Activated CD4-positive, alpha-beta T cell treated with anti-CD3 and anti-CD28 coated beads, Interleukin-2, amount 10 ng/mL, durations not matched to agents 24 days and 14 days (primary cell): ENCODE measurements at places on chromosomes 4 and X. TPM values are rescaled to one million over a fixed set of nuclear protein-coding genes. Genes with fewer than 3 reads are reported as not detected.

DNA sequence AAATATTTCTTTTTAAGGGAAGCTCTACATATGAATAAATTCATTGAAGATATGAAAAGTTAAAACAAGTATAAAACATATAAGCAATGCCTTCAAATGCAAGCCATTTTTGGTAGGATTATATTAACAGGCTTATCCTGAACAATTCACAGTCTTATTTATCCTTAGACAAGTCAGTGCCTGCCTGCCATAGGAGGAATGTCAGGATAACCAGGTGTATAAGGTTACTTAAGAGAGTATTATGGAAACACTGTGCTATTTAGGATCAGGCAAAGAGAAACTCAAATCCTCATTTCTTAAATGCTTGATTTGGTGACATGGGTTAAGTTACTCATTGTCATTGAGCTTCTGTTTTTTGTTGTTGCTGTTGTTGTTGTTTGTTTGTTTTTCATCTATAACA lies 2029.9 kb upstream of the AGA start:
- no peak for DNase-seq
- no peak overlapping the region for H3K4me3 ChIP-seq
- no peaks in the 10 kb centered on the region for H3K36me3 ChIP-seq
- H3K27ac ChIP-seq = no peak overlapping the region
- no peaks in the 10 kb centered on the region for H3K4me1 ChIP-seq

DNA sequence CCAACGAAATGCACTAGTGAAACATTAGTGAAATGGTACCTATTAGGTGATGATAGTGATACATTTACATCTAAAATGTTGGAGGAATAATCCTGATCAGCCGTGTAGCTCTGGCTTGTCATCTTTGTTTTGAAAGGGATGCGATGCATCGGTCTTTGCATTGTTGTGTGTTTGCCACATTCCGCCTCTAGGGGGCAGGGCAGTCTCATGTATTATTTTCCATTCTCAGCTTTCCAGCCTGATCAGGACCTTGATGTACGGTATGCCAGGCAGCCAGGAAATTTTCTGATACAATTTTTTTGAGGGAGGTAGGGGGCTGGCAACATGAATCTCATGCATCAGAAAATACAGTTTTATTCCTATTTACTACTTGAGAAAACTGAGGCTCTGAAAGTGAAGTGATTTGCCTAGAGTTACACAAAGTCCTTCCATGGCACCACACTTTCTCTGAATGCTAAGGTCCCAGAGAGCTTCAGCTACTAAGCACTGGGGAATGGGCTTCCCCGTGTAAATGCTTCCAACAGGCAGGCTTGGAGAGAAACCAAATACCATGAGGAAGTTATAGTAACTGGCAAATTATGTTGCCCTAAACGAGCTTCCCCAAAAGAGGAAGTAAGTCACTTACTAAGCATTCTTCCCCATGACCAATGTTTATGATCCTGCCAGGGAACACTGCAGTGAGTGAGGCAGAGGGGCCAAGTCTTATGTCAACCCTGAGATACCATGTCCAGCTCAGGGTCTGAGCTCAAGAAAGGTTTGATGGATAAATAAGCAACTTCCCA lies 31.8 kb upstream of the IQSEC2 start:
- H3K4me3 ChIP-seq = no peak overlapping the region
- H3K36me3 ChIP-seq = no peaks in the 10 kb centered on the region
- H3K27me3 ChIP-seq = peaks cover 5% of the 10 kb centered on the region
- H3K27ac ChIP-seq = no peak overlapping the region
- peaks cover 3% of the 10 kb centered on the region for H3K4me1 ChIP-seq

GRCh38 chrX:150940844-150941495 lies 42.2 kb upstream of the HMGB3 start:
- no peak for DNase-seq
- no peaks in the 10 kb centered on the region for H3K4me1 ChIP-seq
- H3K36me3 ChIP-seq = no peaks in the 10 kb centered on the region
- H3K27me3 ChIP-seq = no peaks in the 10 kb centered on the region

GRCh38 chrX:42755815-42756214 lies 22.1 kb downstream of the PPP1R2C start:
- no peaks in the 10 kb centered on the region for H3K27me3 ChIP-seq
- DNase-seq = no peak
- H3K27ac ChIP-seq = no peak overlapping the region
- H3K4me3 ChIP-seq = no peak overlapping the region
- H3K4me1 ChIP-seq = no peaks in the 10 kb centered on the region

Gene SAGE1
- total RNA-seq = not detected in 2 replicates

Gene VCX2
- not detected in 2 replicates for total RNA-seq

Gene RGN
- not detected in 2 replicates for total RNA-seq

DNA sequence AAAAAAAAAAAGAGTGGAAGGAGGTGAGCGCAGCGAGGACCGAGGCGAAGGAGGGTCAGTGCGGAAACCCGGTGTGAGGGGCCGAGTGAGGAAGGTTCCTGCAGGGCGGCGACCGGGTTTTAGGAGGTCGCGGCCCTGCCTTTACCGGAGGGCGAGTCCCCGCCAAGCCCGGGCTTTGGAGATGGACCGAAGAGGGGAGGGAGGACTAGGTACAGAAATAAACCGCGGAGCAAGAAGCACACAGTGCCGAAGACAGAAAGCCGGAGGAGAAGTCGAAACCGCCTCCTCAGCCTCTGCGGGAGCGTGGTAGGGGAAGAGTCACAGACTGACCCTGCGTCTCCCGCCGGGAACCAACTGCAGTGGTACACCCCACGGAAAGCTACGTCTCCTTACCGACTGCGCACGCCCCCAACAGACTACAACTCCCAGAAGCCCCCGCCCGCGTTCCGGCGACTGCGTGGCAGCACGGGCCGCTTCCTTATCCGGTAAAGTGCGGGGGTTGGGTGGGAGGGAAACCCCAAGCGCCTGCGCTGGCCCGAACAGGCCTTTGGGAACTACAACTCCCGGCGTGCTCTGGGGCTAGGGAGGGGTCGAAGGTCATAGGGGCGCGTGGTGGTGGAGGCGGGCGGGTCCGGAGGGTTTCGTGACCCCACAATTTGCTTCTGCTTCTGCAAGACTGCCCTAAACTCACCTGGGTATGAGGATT lies at the start of gene NFXL1:
NFXL1 (minus strand) TSS at position 364 of the 706 bp plus-strand sequence. CDS start 380 bp downstream, outside the sequence.
- peak within 1 kb of the TSS; percentile 91 for H3K27ac ChIP-seq
- peaks cover 7% of the 10 kb centered on the region for H3K27me3 ChIP-seq
- DNase-seq = peak; percentile 98
- H3K4me3 ChIP-seq = peak within 1 kb of the TSS; percentile 84

DNA sequence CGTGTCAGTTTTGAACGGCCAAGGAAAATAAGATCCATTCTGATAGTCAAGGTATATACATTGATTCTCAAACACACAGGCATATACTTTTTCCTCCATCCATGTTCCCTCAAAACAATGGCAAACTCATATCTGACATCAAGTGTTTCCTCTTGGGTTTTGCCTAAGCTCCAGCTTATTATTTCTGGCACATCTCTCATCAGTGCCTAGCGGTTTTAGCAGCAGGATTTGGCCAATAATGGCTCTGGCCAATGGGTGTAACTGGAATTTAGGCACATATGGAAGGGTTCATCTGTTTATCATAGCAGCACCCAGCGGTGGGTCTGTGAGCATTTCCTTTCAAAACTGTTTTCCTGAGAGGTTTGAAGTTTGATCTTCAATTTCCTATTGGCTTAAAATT lies 161.6 kb upstream of the TLL1 start:
- H3K27me3 ChIP-seq = no peaks in the 10 kb centered on the region
- H3K36me3 ChIP-seq = no peaks in the 10 kb centered on the region
- no peak overlapping the region for H3K4me3 ChIP-seq
- no peak for DNase-seq
- no peak overlapping the region for H3K27ac ChIP-seq
- H3K4me1 ChIP-seq = no peaks in the 10 kb centered on the region
